Stimulated activated CD8-positive, alpha-beta memory T cell treated with anti-CD3 and anti-CD28 coated beads, Interleukin-12 subunit alpha, Interleukin-12 subunit beta, amount 100 ng/mL, for 1 hour (primary cell): ENCODE measurements at places on chromosomes 5 and 9.

DNA sequence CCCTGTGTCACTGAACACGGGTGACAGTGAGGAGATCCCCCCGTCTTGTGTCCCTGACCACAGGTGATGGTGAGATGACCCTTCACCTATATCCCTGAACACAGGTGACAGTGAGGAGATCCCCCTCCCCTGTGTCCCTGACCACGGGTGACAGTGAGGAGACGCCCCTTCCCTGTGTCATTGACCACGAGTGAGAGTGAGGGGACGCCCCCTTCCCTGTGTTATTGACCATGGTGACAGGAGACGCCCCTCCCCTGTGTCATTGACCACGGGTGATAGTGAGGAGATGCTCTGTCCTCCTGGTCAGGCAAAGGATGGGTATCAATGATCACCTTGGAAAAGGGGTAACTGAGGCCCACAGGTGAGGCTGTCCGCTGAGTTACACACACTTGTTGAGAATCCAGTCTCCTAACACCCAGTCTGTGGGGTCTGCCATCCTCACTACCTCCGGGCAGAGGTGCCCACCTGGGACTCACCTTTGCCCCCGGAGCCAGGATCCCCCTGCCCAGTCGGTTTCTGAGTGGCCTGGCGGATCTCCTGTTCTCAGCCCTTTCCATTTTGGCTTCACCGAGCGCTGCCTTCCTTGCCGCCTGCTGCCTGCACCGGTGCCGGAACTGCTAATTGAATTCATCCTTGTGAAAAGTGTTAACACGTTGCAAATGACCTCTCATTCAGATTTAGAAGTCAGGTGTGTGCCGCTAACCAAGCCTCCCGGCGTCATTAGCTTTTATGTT lies 68.2 kb upstream of the BARHL1 start:
- DNase-seq = no peak

DNA sequence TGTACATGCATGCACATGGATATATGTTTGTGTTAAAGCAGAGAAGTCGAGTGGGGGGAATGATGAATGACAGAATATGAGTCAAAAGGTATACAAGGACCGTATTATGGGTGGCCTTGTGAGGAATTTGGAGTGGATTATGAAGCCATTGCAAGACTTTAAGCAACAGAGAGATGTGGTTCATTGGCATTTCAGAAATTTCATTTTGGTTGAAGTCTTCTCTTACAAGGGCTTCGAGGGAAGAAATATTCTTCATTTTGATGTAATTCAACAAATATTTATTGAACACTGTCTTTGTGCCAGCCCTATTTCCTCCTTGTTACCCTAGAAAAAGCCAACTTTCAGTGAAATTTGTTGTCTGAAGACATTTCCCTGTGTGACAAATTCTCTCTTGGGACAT lies 83.9 kb upstream of the SLCO6A1 start:
- DNase-seq = no peak

DNA sequence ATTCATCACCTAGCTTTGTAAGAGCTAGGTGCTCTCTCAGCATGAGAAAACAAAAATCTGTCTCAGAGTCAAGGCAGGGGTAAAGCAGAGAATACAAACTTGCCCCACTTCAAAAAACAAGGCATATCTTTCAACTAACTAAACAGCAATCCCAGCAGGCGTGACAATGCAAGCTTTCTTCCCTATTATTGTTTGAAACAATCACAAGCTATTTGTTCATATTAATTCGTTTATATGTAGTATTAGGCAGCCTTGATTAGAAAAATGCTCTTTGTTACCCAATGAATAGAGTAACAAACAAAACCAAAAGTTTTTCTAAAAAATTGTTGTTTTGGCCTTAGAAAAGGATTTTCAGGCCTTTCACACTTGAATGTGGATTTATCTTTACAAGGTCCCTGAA lies 71.1 kb downstream of the LPAR1 start:
- DNase-seq = no peak

- no peak for DNase-seq
Observed at GRCh38 chr9:6566409-6567139, 79.0 kb downstream of the GLDC start.

DNA sequence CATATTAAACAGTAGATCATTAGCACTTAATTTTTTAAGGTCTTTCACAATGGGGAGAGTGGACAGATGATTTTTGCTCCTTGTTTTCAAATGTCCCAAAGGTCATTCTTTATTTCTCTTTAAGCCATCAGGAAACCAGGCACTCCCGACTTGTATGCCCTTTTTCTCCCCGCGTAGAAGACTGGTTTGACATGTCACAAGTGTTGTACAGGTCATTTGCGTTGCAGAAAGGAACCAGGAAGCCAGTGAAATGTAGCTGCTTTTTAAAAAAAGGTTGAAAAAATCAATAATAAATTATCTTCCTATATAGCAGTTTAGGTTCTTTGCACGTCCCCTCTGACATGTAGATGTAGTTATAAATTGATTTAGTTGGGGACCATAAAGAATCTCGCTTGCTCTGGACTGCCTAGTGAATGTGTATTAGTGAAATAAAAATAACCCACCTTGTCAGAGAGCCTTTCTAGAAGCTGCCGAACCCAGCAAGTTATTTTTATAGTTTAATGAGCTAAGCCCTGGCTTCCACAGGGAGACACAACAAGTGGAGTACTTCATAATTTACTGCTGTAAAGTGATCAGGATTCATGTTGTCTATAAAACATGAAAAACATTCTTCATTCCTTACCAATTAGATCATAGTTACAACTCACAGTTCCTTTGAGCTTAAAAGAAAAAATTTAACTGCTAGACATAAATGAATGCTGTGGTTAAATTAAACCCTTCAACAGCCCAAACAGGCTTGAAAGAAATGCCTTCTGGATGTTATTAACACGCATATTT lies 404.6 kb downstream of the CSNK1G3 start:
- DNase-seq = no peak

GRCh38 chr9:69121155-69122081 lies 52.7 kb upstream of the TJP2 start:
- DNase-seq = no peak

DNA sequence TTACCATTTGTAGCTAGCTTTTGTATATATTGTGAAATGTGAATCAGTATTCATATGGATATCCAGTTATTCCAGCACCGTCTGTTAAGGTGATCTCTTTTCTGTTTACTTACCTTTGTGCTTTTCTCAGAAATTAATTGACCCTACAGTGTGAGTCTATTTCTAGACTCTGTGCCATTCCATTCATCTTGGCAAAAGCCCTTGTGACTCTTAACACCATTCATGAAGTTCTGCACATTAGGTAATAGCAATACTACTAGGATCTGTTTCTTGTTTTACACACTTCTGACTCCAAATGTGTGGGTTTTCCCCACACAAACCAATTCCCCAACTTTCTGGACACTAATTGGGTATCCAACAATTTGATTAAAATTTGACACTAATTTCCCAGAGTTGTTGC lies 40.4 kb downstream of the SLC12A2 start:
- DNase-seq = no peak

DNA sequence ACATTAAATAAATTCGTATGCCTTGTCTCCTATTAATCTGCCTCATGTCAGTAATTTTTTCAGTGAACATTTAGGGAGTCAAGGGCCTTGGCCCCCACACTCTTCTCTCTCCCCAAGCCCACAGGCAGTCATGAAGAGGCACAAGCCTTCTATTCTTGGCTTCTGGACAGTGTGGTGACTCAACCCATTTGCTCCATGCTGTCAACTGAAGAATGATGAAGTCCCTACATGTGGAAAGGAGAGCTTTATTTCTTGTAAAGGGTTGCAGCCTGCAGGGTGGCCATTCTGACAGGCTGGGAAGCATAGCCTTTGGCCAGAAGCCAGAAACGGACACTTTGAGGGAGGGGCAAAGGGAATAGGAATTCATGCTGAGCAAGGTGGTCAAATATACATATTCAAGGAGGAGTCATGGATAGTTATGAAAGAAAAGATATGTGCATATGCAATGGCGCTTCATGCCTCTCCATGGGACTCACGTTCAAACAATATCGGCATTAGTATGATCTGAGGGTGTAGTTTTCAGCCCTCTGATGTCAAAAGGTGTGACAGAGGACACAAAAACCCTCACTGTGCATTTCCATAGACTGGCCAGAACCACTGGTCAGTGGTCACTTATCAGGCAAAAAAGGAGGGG lies 31.3 kb downstream of the ANKRA2 start:
- no peak for DNase-seq

GRCh38 chr5:143402017-143402552 lies 1.4 kb downstream of the NR3C1 start:
- DNase-seq = no peak

DNA sequence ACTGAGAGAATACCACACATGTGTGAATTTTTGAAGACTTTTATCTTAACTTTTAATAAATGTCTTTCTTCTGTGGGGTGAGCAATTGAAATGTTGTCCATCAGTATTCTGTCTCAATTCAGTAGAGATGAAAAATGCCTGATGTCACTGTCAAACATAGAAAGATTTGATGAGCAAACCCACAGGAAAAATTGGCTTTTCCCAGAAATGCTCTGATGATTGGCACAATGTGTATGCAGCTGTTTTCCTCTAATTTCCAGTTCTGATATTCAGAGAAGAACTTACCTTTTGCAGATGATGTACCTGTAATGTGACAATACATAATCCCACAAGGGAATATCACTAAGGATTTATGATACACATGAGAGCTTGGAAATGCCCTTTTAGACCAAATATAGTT lies 340.0 kb downstream of the PTPRD start:
- DNase-seq = no peak

DNA sequence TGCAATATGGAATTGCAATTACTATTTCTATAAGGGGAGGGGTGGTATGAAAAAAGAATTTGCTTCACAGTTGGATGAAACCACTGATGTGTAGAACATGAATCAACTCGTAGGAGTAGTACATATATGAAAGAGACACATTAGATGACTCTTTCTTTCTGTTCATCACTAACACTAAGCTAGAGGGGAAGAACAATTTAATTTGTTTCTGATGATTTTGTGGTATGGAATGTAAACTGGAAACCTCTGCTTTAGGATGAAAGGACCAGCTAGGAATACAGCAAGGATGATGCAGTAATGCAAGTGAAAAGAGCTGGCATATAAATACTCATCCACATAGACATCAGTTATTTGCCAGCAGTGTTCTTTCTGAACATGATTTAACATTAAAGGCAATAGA lies 113.4 kb downstream of the PAPPA start:
- no peak for DNase-seq

DNA sequence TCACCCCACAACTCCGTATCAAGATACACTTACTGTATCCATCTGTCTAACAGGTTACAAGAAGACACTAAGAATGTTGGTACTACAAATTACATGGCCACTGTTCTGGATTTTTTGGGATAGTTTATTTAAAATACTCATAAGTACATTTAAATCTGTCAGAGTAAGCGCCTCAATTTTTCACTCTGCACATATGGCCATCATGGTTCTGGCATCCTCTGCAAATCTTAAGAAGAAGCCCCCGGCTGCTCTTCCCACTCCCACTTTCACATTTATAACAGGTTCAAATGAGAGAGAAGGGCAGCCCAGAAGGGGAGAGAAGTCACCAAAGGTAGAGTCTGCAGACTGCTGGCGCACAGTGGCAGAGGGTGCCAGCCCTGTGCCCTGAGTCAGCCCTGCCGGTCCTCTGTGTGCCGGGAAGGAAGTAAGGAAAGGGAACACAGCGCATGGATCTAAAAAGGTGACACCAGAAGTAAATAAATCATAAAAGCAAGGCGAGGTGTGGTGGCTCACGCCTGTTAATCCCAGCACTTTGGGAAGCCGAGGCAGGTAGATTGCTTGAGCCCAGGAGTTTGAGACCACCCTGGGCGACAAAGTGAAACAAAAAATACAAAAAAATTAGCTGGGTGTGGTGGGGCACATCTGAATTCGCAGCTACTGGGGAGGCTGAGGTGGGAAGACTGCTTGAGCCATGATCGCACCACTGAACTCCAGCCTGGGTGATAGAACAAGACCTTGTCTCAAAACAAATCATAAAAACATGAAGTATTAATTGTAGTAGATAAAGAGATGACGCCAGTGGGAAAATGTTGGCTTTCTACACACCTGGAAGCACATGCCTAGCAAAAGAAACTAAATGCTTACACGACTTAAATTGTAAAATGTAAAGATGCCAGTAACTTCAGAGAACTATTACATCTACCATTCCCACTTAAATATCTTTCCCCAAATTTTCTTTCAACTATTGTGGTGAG lies 30.0 kb downstream of the RNF130 start:
- DNase-seq = no peak

- no peak for DNase-seq
Observed at GRCh38 chr9:130286781-130287428, 21.3 kb downstream of the HMCN2 start.

GRCh38 chr5:81136557-81136956 lies 96.6 kb upstream of the CKMT2 start:
- DNase-seq = no peak

DNA sequence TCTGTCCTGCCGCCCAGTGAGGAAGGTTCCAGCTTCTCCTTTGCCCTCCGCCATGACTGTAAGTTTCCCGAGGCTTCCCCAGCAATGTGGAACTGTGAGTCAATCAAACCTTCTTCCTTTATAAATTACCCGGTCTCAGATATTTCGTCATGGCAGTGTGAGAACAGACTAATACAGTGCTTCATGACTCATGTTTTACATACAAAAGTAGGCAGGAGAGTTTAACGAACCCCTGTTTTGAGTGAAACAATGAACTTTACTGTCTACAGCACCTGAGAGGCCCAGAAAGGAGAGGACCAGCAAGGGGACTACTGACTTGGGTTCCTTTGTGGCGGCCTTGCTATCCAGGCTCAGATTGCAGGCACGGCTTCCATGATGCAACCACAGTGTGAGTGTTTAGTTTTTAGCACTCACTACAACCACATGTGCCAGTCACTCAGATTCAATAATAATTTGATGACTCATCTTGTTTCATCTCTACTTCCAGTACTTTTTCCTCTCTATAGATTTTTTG lies 139.1 kb upstream of the CLINT1 start:
- DNase-seq = no peak

- DNase-seq = no peak
Observed at GRCh38 chr9:99576002-99576401, 245.7 kb upstream of the NR4A3 start.

- no peak for DNase-seq
Observed at GRCh38 chr5:39977066-39977655, 552.4 kb upstream of the DAB2 start.

GRCh38 chr9:133490201-133490681 lies 11.3 kb upstream of the SLC2A6 start:
- no peak for DNase-seq

GRCh38 chr9:81790166-81790565 lies 100.8 kb upstream of the TLE1 start:
- DNase-seq = no peak

- no peak for DNase-seq
Observed at GRCh38 chr5:2537378-2538145, 213.9 kb downstream of the IRX2 start.

- DNase-seq = no peak
Observed at GRCh38 chr5:123176224-123176937, 87.3 kb downstream of the PRDM6 start.

- DNase-seq = no peak
Observed at GRCh38 chr9:69109152-69109551, 64.9 kb upstream of the TJP2 start.

GRCh38 chr5:42250-42649 lies 49.7 kb upstream of the PLEKHG4B start:
- DNase-seq = no peak

GRCh38 chr9:79664375-79664831 lies 92.6 kb downstream of the TLE4 start:
- no peak for DNase-seq
